ENCODE measurements at places on chromosomes 16 and 17. TPM values are rescaled to one million over a fixed set of nuclear protein-coding genes. Genes with fewer than 3 reads are reported as not detected.

GRCh38 chr16:80656711-80657150 lies 115.9 kb downstream of the DYNLRB2 start:
- DNase-seq = no peak

The MEOX1 gene
- 11.0 TPM for total RNA-seq

DNA sequence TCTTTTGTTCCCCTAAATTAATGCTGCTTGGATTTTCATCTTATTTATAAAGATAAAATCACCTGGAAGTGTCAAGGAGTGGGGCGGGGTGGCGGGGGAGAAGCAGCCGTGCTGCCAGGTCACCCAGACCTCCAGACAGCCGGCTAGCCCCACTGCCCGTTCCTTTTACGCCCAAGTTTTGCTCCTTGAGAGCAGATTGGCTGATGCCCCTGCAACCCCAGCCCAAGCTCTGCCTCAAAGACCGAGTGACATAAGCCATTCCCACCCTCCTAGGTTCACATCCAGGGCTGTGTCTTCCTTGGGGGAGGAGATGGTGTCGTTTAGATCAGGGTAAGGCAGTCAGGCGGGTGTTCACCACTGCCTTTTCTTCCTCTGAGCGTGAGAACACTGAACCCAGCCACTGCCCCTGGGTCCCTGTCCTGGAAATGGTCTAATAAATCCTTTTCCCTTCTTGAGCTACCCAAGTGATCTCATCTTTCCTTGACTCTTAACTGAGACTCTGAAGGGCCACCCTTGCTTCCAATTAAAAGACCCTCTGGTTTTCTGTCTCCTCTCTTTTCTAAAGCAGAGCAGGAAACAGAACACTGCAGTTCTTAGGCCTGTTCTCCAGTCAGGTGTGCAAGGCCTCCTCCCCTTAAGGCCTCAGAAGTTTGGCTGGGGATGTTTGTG lies 5.7 kb downstream of the PDF start:
- DNase-seq = no peak

The ZG16B gene
- not detected for total RNA-seq

GRCh38 chr17:77839698-77840512 lies 118.6 kb upstream of the TNRC6C start:
- peak; percentile 49 for DNase-seq

GRCh38 chr16:72443809-72444208 lies 271.9 kb upstream of the PMFBP1 start:
- no peak for DNase-seq

- DNase-seq = no peak
Measured at GRCh38 chr16:22970209-22970865, 156.4 kb downstream of the HS3ST2 start.

GRCh38 chr17:82754297-82755208 lies 2.7 kb downstream of the TBCD start:
- no peak for DNase-seq

DNA sequence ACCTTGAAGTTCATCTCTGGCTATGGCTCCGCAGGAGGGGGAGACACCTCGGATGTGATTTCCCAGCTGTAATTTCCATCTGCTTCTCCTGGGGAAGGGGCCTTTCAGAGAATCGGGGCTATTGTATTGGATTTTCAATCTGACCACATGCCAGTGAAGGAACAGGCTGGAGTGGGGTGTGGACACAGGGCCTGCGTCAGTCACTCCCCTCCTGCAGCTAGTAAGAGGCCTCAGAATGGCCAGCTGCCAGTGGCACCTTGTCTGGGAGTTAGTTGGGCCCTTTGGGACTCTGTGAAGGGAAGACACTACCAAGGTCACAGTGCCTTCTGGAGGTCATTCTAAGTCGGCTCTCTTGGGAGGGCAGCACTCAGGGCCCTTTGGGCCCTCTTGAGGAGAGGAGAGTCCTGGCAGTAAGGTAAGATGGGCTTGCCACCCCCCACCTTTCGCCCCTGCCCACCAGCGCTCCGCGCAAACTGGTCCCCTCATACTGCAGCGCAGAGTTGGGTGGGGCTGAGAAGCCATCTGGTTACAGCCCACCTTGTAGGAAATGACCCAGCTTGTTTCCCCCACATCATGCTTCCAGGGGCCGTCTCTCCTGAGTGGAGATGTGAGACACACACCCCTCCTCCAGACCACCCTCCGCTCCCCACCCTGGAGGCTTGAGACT lies 5.4 kb downstream of the NXPH3 start:
- DNase-seq = no peak

DNA sequence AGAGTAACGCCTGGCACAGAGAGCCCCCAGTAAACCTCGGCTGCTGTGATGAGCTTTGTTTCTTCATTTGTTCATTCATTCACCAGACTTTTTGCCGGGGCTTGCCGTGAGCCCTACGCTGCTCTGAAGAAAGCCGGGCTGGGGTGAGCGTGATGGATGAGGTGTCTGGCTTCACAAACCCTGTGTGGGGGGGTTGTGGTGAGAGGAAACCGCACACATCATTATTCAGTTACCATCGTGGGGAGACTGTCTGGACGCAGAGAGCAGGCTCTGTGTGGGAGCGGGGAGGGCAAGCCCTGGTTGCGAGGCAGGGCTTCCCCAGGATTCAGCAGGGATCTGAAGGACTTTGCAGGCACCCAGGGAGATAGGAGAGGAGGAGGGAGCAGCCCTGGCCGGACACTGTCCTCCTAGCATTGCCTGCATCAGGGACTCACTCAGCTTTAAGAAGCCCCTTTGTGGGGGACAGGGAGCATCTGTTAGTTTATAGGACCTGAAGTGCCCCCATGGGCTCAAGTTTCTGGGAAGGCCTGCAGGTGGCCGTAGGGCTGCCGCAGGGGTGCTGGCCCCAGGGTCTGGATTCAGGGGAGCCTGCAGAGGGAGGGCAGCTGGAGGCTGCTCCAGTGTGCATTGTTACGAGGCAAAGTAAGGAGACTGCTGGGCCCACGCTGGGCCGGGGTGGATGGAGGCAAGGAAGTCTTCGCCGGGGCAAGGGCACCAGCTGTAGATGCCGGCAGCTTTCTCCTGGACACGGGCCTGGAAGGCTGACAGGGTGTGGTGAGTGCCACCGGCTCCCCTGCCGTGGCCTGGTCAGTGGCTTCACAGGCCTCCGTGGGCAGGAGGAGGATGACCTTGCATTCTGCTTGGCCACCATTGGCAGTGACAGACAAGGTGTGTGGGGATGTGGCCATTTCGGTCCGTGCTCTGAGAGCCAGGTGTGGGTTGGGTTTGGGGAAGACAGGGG lies 334.5 kb downstream of the SEC14L1 start:
- no peak for DNase-seq

DNA sequence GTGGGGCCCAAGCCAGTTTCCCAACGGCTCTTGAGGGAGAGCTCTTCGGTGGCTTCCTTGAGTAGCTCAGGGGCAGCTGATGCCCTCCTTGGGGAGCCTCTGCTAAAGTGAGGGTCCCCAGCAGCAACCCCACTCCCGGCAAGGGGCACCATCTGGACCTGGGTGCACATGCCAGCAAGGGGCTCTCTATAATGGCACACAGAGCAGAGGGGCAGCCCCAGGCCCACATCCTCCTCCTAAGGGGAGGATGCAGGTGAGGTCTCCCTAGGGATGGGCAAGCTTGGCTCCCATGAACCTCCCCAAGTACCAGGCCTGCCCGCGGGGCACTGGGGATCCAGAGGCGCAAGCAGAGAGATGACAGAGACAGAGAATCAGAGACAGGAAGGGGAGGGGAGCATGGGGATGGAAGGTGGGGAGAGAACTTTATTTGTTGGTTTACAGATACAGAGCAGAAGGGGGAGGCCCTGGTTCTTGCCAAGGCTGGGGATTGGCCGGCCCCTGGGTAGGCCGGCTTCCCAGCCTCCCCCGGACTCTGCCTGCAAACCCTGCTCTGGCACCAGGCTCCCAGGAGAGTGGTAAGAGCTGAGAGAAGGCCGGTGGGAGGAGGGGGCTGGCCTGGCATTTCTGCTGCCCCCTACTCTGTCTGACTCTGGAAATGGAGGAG lies 61.4 kb downstream of the SRCIN1 start:
- DNase-seq = no peak

All from breast epithelium (tissue), 4 donors.